Stimulated activated CD4-positive, alpha-beta T cell treated with anti-CD3 and anti-CD28 coated beads, Interleukin-4, amount 100 ng/mL, for 4 hours (primary cell): ENCODE measurements at places on chromosomes 7 and 10.

GRCh38 chr7:47277321-47277781 lies 304.6 kb downstream of the TNS3 start:
- no peak for DNase-seq

- DNase-seq = no peak
Observed at GRCh38 chr7:43619213-43620012, 36.5 kb downstream of the STK17A start.

DNA sequence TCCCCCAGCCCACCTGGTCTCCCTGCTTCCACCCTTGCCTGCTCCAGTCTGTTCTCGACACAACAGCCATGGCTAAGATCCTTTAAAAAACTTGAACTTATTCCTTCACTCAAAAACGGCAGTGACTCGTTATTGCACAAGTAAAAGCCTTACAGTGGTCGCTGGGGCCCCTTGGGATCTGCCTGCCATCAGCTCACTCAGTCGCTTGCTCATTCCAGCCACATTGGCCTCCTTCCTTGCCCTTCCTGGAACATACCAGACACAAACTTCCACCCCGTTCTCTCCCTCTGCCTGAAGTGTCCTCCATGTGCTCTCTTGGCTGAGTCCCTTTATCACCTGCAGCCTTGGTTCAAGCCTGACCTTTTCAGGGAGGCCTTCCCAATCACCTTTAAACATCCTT lies 4.7 kb downstream of the CCNY start:
- DNase-seq = no peak

- DNase-seq = no peak
Observed at GRCh38 chr7:111439977-111440376, 122.3 kb downstream of the IMMP2L start.

DNA sequence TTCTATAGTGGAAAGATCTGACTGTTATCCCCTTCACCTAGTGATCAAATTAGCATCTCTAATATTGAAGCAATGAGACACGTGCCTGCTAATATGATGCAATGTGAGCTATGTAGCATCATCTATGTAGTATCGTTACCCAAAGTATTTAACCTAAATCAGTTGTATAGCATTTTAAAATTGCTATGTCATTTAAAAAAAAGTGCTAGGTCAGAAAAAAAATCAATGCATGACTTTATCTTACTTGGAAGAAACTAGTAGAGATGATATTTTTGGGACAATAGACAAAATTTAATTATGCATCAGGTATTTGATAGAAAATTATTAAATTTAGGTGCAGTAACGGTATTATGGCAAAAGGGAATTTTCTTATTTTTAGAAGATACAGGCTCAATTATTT lies 157.3 kb downstream of the CCDC71L start:
- DNase-seq = no peak

DNA sequence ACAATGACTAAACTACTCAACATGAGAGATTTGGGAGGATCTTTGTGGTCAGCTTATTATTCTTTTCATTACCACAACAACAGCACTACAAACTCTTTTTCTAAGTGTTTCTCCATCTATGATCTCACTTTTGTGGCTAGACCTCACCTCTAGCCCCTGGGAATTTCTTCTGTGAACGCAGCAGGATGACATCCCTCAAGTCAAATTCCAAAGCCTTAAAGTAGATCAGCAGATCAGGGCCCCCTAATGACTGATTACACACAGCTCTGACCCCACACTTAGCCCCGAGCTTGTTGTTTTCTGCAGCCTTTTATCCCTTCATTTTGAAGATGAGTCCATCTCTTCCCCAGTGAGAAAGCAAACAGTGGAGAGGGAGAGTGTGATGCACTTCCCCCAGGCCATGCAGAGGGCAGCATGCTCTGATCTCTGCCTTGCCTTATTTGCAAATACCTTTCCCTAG lies 27.3 kb downstream of the TFAM start:
- no peak for DNase-seq

DNA sequence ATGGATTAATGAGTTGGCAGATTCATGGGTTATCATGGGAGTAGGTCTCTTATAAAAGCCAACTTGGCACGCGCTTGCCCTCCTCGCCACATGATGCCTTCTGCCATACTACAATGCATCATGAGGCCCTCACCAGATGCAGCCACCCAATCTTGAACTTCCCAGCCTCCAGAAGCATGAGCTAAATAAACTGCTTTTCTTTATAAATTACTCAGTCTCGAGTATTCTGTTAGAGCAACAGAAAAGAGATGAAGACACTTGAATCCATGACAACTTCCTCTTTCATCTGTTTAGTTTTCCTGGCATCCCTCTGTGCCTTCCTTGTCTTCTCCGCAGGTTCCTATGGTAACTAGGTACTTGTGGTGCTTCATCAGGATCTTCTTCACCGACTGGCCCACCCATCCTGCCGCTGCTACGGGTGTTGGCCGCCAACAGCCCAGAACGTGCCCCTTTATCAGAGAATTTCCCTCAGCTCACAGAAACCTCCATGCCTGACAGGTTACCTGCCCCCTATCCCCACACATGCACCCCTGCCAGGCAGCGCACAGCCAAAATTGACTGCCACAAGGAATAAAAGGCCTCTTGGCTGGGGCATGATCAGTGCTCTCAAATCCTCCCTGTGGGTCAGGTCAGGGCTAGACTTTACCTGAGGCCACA lies 28.0 kb upstream of the PPIF start:
- no peak for DNase-seq

GRCh38 chr7:45969940-45970339 lies 48.9 kb upstream of the IGFBP3 start:
- no peak for DNase-seq

- DNase-seq = no peak
Observed at GRCh38 chr7:85413718-85414117, 226.9 kb upstream of the SEMA3D start.

DNA sequence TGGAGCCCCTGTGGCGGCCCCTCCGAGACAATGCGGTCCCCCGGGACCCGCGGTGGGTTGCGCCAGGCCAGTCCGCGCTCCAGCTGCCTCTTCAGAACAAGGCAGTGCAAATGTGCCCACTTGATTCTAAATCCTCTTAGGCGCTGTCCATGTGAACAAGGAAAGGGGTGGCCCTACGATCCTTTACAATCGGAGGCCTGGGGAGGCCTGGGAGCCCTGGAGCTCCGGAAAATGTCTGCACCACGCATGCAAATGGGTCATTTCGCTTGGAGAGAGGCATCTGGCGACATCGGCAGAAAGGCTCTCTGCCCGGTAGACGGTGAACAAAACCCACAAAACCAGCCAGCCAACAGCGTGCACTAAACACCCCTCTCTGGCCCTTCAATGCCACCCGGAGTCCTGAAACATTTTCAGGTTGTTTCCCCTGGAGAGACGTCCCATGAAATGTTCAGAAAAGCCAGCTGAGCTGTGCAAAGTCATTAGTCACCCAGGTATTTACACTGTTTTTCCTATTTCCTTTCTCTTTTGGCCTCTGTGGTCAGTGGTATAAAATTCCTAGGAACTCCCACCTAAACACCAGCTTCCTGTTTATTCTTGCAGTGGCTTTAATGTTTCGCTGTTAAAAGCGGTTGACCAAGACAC lies 102.8 kb upstream of the ZNF438 start:
- peak; percentile 12 for DNase-seq

DNA sequence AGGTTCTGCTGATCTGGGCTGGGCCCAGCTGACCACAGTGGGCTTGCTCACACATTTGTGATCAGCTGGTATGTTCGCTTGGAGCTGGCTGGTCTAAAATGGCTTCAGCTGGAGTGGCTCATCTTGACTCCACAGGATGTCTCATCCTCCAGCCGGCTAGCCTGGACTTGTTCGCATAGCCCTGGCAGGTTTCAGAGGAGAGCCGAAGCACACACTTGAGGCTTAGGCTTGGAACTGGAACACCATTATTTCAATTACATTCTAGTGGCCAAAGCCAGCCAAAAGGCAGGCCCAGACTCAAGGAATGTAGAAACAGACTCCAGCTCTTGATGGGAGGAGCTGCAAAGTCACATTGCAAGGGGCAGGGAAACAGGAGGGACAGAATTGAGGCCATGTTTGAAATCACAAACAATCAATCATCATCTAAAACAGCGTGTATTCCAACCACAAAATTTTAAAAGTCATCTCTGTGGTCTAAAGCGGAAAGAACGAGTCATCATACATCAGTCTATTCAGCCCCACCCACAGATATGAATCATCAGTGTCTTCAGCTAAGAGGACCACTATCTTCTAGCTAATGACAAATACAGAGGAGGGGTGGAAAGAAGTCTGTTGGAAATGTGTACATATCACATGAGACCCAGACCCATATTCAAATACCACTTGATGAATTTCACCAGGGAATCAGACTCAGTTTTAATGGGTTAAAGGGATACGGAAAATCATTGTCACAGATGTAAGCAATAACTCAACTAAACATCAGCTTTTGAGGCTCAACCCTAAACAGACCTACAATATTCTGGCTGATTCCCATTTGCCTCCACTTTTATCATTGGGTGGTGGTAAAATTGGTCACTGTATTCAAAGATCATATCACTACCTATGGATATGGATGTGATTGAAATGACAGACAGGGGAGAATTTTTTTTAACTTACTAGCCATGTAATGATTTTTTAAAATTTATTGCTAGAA lies 139.0 kb upstream of the MKLN1 start:
- DNase-seq = peak; percentile 22

DNA sequence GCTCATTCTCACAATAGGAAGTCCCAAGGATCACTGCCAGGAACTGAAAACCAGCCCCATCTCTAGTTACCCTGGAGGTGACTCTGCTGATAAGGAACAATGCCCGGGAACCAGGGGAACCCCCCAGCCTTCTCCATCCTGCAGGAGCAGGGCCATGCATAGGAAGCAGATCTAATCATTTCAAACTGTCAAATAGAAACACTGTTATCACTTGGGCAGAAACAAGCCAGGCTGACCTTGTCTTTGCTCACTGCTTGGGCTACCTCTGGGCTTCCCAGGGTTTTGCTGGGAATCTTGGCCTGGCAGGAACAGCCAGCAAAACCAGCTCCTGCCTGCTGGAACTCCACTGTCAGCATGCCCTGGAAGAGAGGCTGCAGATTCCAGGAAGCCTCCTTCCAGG lies 114.1 kb downstream of the RNF216 start:
- no peak for DNase-seq

- no peak for DNase-seq
Observed at GRCh38 chr10:99945263-99945662, 64.5 kb downstream of the DNMBP start.

GRCh38 chr10:5965266-5965665 lies 12.1 kb downstream of the IL15RA start:
- no peak for DNase-seq

DNA sequence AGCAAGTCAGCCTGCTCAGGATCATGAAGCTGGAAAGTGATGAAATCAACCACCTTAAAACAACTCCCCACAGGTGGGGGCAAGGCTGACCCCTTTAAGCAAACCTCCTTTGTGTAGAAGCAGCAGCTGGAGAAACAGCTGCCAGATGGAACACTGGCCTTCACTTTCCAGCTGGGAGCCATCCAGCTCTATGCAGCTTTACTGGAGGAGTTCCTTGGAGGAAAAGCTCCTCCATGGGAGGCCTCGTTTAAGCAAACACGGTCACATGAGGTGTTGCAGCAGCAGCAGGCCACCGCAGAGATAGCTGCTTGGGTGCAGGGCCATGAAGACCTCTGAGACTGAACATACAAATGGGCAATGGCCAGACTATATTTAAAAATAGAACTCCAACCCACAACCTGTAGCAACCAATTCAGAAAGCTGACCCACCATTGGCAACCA lies 13.0 kb upstream of the DLG5 start:
- DNase-seq = no peak

DNA sequence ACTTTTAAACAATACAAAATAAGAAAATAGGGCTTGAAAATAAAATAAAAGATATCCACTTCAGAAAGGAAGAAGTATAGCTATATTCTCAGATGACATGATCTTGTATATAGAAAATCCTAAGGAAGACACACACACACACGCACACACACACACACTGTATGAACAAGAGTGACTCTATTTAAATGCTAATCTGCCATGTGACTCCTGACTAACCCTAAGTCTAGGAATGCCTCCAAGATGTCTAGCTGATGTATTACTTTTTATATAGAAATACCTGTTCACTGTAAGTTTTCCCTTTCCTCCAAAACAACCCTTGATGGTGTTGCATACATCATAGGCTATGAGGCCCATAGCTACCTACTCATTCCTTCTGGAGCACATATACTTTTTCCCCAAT lies 173.1 kb upstream of the LRRTM3 start:
- no peak for DNase-seq

GRCh38 chr7:135789431-135789830 lies 40.8 kb upstream of the FAM180A start:
- DNase-seq = no peak

DNA sequence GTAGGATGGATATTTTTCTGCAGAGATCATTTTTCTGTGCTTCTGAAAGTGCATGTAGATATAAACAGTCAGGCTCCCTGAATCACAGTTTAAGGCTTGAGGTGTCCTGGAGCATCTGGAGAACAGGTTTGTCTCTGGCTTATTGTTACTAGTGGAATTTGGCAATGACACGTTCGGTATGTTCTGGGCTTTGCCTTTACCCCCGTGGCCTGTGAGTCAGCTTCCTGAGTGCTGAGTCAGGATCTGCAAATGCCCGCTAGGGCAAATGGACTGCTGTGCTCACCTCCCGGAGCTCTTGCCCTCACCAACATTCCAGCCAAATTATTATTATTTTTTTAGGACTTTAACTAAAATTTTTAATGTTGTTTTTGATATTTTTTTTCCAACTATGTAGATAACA lies 192.5 kb upstream of the PRSS1 start:
- peak; percentile 27 for DNase-seq

GRCh38 chr7:26008428-26008827 lies 143.6 kb upstream of the NFE2L3 start:
- no peak for DNase-seq

- DNase-seq = peak; percentile 34
Observed at GRCh38 chr7:157412021-157412443, 75.2 kb downstream of the DNAJB6 start.
